ENCODE measurements at places on chromosomes 2 and 18. TPM values are rescaled to one million over a fixed set of nuclear protein-coding genes. Genes with fewer than 3 reads are reported as not detected.

PLCD4 gene
- 2.9 TPM for total RNA-seq

DYNAP gene
- not detected for total RNA-seq

GRCh38 chr2:45856391-45857274 is 205.2 kb downstream of the PRKCE start:
- no peak for DNase-seq

GRCh38 chr2:189506514-189506976 is 65.3 kb downstream of the WDR75 start:
- no peak for DNase-seq

DNA sequence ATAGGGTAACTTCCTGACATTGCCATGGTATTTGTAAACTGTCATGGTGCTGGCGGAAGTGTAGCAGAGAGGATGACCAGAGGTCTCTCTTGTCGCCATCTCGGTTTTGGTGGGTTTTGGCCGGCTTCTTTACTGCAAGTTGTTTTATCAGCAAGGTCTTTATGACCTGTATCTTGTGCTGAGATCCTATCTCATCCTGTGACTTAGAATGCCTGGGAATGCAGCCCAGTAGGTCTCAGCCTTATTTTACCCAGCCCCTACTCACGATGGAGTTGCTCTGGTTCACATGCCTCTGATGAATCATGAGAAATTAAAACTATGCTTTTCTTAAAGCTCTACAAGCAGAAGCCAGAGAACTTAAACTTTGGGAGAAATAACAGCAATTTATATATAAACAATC is 12.7 kb upstream of the NFU1 start:
- DNase-seq = no peak

GRCh38 chr2:11712866-11713265 is 33.6 kb upstream of the LPIN1 start:
- DNase-seq = no peak

DNA sequence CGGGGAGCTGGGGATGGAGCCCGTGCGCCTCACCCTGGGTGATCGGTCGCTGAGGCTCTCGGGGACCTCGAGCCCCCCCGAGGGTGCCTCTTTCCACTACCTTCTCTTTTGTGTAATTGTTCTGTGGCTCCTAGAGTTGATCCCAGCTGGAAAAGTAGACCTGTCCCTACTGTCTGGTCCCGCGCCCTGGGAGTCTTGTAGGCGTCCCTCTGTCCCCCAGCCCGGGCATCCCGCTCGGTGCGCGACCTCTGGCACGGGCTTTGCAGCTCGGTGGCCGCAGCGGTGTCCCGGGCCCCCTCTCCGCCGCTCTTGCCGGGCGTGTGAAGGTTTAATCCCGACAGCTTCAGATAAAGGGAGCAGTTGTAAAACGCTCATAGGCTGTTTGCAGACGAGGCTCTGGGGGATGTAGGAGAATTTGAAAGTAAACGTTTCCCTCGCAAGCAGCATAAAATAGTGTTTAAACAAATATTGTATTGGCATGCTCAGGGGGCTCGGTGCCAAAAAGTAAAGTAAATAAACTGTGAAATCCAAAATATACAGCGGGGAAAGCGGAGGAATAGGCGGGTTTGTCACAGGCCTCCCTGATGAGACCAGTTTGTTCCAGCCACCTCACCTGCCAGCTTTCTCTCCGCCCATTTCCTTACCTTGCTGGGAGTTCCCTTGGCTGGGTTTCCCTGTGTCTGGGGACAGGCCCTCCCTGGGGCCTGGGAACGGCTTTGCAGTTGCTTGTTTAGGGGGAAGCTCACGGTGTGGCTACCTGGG is 1.9 kb downstream of the GLI2 start:
- DNase-seq = no peak

DNA sequence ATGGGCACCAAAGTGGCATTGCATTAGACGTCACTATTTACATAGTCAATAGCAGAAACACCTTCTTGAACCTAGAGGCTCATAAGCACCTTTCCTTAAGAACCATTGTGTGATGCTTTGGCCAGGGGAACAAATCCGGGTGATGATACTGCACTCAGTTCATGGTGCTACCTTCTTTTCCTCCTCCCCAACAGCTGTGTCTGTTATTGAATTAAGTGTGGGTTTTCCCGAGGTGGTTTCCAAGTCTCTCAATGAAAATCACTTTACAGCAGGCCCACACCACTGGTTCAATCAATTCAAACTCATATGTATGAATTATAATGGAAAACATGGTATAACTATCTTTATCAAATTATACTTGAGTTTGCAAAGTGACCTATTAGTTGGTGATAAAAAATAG is 9.3 kb upstream of the EFEMP1 start:
- DNase-seq = no peak

DNA sequence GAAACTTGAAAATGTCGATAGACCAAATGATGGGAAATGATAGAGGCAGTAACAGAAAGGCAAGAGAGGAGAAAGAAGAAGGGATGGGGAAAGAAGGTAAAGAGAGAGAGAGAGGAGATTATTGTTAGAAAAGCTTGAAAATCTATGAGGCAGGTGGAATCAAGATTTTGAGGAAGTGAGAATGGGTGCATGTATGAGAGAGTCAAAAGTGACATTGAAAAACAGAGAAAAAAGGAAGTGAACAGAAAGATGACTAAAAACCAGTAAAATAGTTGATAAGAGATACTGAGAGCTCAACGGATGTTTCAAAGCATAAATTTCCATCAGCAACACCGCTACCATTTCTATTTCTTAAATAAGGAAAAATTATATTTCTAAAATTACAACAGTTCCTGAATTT is 327.4 kb upstream of the CWC22 start:
- no peak for DNase-seq

GRCh38 chr2:47896450-47896968 is 9.8 kb downstream of the FBXO11 start:
- DNase-seq = no peak

- DNase-seq = no peak
Measured at GRCh38 chr18:13260197-13260934, 41.8 kb downstream of the LDLRAD4 start.

GRCh38 chr2:109428281-109428680 is 185.5 kb downstream of the SEPTIN10 start:
- no peak for DNase-seq
